Body of pancreas (tissue), 4 donors: ENCODE measurements at places on chromosomes 3 and 15.

DNA sequence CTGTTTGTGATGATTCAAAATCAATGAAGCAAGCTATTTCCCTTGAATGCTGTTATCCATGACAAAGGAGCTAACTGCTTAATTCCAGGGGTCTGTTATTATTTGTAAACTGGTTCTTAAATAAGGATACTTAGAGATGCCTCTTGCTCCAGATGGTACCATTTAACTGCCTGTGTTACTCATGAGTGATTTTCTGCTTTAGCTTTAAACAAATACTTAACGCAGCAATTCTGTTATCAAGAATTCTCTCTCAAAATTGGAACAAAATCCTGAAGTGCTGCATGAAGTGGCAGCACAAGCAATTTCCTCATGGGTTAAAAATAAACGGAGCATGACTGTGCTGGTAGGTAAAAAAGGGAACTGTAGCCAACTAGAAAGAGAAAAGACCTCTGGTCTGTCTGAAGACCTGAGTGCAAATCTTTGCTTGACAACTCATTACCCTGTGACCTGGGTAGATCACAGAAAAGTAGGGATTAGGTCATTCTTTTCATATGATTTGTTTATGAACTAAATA is 62.5 kb upstream of the GBE1 start:
- no peaks in the 10 kb centered on the region for H3K27me3 ChIP-seq
- peaks cover 14% of the 10 kb centered on the region for H3K4me1 ChIP-seq

GRCh38 chr3:12969486-12969885 is 103.7 kb downstream of the IQSEC1 start:
- H3K27ac ChIP-seq, result no peak overlapping the region
- no peaks in the 10 kb centered on the region for H3K27me3 ChIP-seq
- no peaks in the 10 kb centered on the region for H3K36me3 ChIP-seq
- H3K4me1 ChIP-seq, result peaks cover 33% of the 10 kb centered on the region
- DNase-seq, result no peak
- H3K4me3 ChIP-seq, result no peak overlapping the region

DNA sequence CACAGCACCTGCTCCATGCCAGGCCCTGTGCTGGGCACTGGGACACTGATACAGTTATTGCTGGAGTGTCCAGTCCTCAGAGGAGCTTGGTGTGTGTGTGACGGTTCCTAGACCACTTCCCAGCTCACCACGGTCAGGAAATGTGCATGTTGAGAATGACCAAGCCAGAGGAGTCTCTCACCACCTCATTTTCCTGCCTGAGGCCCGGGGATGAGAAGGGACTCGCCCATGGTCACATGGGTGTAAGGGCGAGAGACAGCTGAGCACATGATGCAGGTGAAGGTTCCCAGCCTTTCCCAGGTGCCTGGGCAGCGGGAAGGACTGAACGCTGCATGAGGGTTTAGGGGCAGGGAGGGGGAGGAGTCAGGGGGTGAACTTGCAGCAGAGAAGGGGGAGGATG is 180.9 kb upstream of the TLE3 start:
- H3K4me3 ChIP-seq, result no peak overlapping the region
- H3K36me3 ChIP-seq, result no peaks in the 10 kb centered on the region
- no peaks in the 10 kb centered on the region for H3K4me1 ChIP-seq

DNA sequence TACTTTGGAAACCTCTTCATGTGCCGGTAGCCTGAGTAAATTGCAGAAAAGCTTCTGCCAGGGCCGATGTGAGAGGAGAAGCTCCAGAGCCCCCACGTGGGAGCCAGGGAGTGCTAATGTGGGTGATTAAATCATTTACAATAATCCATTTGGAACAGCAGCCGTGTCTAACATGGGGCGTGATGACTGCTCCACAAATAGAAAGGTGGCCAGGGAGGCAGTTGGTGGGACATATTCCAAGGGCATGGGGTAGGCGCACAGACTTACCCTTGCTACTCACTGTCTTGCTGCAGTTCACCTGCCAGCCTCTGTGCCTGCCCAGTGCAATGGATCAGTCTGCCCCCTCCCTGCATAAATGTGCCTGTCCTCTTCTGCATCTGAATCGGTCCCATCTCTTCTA is 39.3 kb upstream of the INSYN1 start:
- no peak overlapping the region for H3K27ac ChIP-seq
- H3K4me3 ChIP-seq, result no peak overlapping the region
- no peaks in the 10 kb centered on the region for H3K27me3 ChIP-seq
- peak; percentile 39 for DNase-seq
- no peaks in the 10 kb centered on the region for H3K4me1 ChIP-seq

DNA sequence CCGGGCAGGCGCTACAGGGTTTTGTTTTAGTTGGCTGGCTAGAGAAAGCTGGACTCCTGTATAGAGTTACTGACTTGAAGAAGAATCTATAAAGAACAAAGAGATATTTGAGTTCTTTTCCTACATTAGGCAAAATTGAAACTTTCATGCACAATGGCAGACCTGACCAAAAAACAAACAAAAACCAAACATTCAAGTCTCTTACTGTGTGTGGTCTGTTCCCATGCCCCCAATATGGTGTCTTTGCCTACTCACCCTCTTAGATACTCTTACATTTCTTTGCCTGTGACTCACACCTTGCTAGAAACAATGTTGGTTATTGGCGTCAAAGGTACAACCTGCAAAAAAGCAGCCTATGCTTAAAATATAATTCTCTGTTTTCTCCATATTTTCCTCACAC is 109.5 kb upstream of the TMC3 start:
- no peak for DNase-seq
- no peak overlapping the region for H3K27ac ChIP-seq
- H3K4me1 ChIP-seq, result no peaks in the 10 kb centered on the region
- H3K4me3 ChIP-seq, result no peak overlapping the region
- no peaks in the 10 kb centered on the region for H3K36me3 ChIP-seq
- no peaks in the 10 kb centered on the region for H3K27me3 ChIP-seq

GRCh38 chr3:58404396-58404795 is 29.2 kb downstream of the PDHB start:
- no peak overlapping the region for H3K27ac ChIP-seq
- no peaks in the 10 kb centered on the region for H3K27me3 ChIP-seq
- no peaks in the 10 kb centered on the region for H3K36me3 ChIP-seq
- no peak overlapping the region for H3K4me3 ChIP-seq
- DNase-seq, result no peak

GRCh38 chr15:92653836-92654539 is 1.6 kb downstream of the FAM174B start:
- H3K4me1 ChIP-seq, result peaks cover 60% of the 10 kb centered on the region
- H3K27ac ChIP-seq, result peak overlapping the region; percentile 89
- no peaks in the 10 kb centered on the region for H3K36me3 ChIP-seq
- no peaks in the 10 kb centered on the region for H3K27me3 ChIP-seq
- DNase-seq, result peak; percentile 87

GRCh38 chr3:112681822-112682325 is 40.9 kb upstream of the CCDC80 start:
- H3K4me3 ChIP-seq, result no peak overlapping the region
- no peak for DNase-seq
- no peaks in the 10 kb centered on the region for H3K36me3 ChIP-seq
- H3K27ac ChIP-seq, result no peak overlapping the region
- no peaks in the 10 kb centered on the region for H3K4me1 ChIP-seq
- no peaks in the 10 kb centered on the region for H3K27me3 ChIP-seq

DNA sequence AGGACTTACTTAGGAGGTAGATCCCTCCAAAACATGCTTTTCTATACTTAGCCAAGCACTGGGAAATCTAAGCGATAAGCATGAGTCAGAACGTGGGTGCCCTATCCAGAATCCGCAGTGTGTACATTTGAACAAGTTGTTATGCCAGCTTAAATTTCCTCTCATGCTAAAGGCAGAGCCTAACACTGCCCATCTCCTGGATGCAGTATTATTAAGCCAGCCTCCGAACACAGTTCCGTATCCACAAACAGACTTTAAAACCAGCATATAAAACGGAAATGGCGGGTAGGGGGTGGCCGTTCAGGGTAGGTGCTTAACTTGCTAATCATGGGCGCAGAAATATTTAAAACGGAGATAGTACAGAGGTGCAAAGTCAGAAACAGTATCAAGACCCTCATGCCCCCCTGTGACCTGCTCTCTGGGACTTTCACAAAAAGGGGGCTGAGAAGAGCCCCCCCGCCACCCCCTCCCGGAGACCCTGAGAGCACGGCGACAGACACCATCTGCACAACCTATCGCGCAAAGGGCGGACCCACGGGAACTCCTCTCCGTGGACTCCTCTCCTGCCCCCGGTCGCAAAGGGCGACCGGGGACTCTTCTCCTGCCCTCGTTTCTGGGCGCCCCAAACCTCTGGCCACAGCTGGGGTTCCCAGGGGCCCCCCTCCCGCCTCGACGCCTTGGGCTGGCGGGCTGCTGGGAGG is 889 bp upstream of the LRRIQ4 start:
- H3K4me1 ChIP-seq, result peaks cover 14% of the 10 kb centered on the region
- no peaks in the 10 kb centered on the region for H3K36me3 ChIP-seq
- H3K27me3 ChIP-seq, result no peaks in the 10 kb centered on the region
- H3K27ac ChIP-seq, result peak overlapping the region; percentile 0

DNA sequence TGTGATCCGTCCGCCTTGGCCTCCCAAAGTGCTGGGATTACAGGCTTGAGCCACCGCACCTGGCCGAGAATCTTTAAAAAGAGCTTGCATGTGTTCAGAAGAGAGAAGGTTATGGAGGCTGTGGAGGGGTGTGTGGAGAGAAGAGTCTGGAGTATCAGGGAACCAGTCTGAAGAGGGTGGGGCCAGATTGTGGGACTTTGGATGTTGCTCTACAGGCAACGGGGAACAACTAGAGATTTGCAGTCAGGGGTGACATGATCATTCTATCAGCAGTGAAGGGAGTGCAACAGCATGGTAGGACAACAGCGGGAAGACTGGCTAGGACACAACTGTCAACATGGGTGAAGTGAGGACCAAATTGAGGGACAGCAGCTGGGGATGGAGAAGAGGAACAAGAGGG is 8.9 kb downstream of the SCAMP2 start:
- H3K27me3 ChIP-seq, result no peaks in the 10 kb centered on the region
- no peak for DNase-seq
- no peak overlapping the region for H3K4me3 ChIP-seq
- H3K27ac ChIP-seq, result no peak overlapping the region
- H3K36me3 ChIP-seq, result no peaks in the 10 kb centered on the region

- H3K36me3 ChIP-seq, result no peaks in the 10 kb centered on the region
- H3K4me3 ChIP-seq, result no peak overlapping the region
- no peak for DNase-seq
- H3K27me3 ChIP-seq, result no peaks in the 10 kb centered on the region
Observed at GRCh38 chr3:131393051-131393450, 11.5 kb downstream of the NUDT16 start.

GRCh38 chr3:123298903-123299302 is 97.2 kb downstream of the SEC22A start:
- H3K27ac ChIP-seq, result no peak overlapping the region
- H3K27me3 ChIP-seq, result no peaks in the 10 kb centered on the region
- DNase-seq, result no peak
- no peaks in the 10 kb centered on the region for H3K36me3 ChIP-seq
- H3K4me3 ChIP-seq, result no peak overlapping the region

GRCh38 chr3:27366062-27366591 is 3.1 kb downstream of the NEK10 start:
- no peak overlapping the region for H3K27ac ChIP-seq
- H3K4me1 ChIP-seq, result peaks cover 11% of the 10 kb centered on the region
- no peak overlapping the region for H3K4me3 ChIP-seq
- no peaks in the 10 kb centered on the region for H3K36me3 ChIP-seq
- DNase-seq, result no peak
- no peaks in the 10 kb centered on the region for H3K27me3 ChIP-seq

DNA sequence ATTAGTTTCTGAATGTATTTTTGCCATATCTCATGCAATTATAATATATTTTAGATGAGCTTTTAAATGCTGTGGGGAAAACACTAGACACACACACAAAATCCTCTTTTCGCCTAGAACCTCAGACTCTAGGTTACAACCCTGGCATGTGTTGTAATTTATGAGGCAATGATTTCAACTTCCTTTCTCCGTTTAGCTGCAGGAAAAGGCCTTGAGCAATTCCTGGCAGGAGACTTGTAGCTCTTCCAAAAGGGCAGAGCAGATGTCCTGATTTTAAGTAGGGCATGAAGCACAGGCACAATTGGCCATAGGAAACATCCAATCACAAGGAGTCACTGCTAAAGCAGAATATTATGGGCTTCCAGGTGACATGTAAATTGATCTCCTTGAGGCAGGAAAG is 82.0 kb downstream of the GPR156 start:
- peaks cover 9% of the 10 kb centered on the region for H3K4me1 ChIP-seq
- H3K4me3 ChIP-seq, result no peak overlapping the region
- no peaks in the 10 kb centered on the region for H3K27me3 ChIP-seq
- DNase-seq, result peak; percentile 56
- no peaks in the 10 kb centered on the region for H3K36me3 ChIP-seq

- no peaks in the 10 kb centered on the region for H3K36me3 ChIP-seq
- no peak overlapping the region for H3K4me3 ChIP-seq
Observed at GRCh38 chr3:178059119-178059518, 477.1 kb upstream of the KCNMB2 start.

GRCh38 chr3:109924196-109924595 is 586.9 kb upstream of the DPPA4 start:
- no peaks in the 10 kb centered on the region for H3K36me3 ChIP-seq
- no peaks in the 10 kb centered on the region for H3K27me3 ChIP-seq

- no peaks in the 10 kb centered on the region for H3K27me3 ChIP-seq
- H3K36me3 ChIP-seq, result no peaks in the 10 kb centered on the region
- no peak overlapping the region for H3K4me3 ChIP-seq
- H3K4me1 ChIP-seq, result peaks cover 71% of the 10 kb centered on the region
- peak; percentile 60 for DNase-seq
Observed at GRCh38 chr3:138686771-138687221, 78.2 kb downstream of the FAIM start.

- no peak overlapping the region for H3K27ac ChIP-seq
- H3K36me3 ChIP-seq, result no peaks in the 10 kb centered on the region
- DNase-seq, result no peak
- H3K4me1 ChIP-seq, result peaks cover 7% of the 10 kb centered on the region
- no peaks in the 10 kb centered on the region for H3K27me3 ChIP-seq
- H3K4me3 ChIP-seq, result no peak overlapping the region
Observed at GRCh38 chr15:89904519-89904918, 8.2 kb downstream of the ARPIN start.

DNA sequence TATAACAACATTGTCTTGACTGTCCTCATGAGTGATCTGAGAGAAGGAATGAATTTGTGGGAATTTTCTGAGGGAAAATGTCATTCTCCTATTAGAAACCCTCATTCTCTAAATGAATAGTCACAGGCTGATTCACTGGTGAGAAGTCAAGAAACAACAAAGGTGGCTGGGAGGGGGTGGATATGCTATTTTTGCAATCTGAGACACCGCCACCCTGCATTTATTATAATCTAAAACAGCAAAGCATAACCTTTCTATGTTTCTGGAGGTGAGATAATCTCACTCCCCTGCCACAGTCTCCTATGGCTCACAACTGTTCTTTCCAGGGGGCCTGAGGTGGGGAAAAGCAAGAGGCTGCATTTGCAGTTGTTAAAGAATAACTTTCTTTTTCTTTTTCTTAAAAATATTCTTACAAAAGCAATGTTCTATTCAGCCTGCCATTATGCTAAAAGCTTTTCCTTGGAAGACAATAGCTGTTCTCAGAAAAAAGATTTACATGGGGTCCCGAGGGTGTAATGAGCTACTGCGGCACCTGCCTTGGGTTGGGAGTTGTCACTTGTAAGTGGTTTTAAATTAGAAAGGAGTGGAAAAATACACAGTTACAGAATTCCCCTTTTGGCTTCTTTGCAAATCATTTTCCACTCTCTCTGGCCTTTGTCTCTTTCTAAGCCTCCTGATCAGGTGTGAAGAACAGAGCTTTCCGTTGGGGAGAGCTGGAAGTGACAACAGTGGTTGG is 220.9 kb downstream of the AGBL1 start:
- H3K36me3 ChIP-seq, result no peaks in the 10 kb centered on the region
- no peaks in the 10 kb centered on the region for H3K27me3 ChIP-seq
- H3K4me3 ChIP-seq, result no peak overlapping the region
- H3K4me1 ChIP-seq, result no peaks in the 10 kb centered on the region
- no peak for DNase-seq

- H3K4me3 ChIP-seq, result no peak overlapping the region
- H3K27me3 ChIP-seq, result no peaks in the 10 kb centered on the region
- H3K36me3 ChIP-seq, result no peaks in the 10 kb centered on the region
- DNase-seq, result no peak
- H3K4me1 ChIP-seq, result no peaks in the 10 kb centered on the region
- no peak overlapping the region for H3K27ac ChIP-seq
Observed at GRCh38 chr3:177321819-177322218, 124.5 kb upstream of the TBL1XR1 start.
